Stromal cell of bone marrow (primary cell): ENCODE measurements at places on chromosomes 1 and 21.

DNA sequence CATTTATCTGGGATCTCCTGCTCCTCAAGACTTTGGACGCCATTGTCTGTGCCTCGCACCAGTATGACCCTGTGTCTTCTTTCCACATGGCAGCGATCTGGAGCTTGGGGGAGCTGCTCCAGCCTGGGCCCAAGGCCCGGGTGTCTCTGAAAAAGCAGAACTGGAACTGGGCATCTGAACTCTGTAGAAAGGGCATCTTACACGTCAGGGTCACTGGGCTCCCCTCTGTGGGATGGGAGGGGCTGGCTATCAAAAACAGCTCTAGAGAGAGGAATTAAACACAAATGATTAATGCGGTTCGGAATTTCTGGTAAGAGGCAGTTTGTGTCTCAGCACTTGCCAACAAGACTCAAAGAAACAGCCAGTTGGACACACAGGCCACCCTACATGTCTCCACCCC, 16.1 kb downstream of the FCRL1 start:
- DNase-seq = no peak

DNA sequence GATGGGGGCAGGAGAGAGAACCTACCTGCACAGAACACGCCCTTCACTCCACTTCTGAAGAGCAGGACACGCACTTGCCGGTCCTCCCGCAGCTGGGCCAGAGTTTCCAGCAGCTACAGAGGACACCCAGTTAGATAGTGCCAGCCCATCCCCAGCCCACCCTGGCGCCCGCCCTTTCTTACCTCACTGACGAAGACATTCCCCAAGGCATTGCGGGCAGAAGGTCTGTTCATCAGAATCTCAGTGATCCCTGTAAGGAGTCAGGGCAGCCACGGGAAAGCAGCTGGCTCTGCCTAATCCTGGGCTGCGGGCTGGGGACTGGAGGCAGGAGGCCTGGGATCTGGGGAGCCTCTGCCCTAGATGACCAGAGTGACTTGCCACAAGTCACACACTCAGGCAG, 10.0 kb downstream of the ECHDC2 start:
- no peak for DNase-seq

DNA sequence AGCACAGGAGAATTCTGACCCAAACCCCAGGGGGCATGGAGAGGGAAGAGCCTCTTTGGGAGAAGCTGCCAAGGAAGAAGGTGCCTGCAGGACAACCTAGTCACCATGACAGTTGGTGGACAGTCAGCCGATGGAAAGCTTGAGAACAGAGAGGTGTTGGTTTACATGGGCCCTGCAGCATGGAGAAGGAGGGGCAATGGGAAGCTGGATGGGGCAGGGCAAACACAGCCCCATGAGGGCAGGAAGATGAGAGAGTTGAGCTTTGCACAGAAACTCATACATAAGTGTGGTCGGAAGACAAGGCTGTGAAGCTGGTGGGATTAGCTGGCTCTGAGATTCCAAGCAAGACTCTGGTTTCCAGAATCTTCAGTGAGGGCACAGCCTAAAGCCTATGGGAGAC, 6.6 kb upstream of the SLC5A9 start:
- no peak for DNase-seq

DNA sequence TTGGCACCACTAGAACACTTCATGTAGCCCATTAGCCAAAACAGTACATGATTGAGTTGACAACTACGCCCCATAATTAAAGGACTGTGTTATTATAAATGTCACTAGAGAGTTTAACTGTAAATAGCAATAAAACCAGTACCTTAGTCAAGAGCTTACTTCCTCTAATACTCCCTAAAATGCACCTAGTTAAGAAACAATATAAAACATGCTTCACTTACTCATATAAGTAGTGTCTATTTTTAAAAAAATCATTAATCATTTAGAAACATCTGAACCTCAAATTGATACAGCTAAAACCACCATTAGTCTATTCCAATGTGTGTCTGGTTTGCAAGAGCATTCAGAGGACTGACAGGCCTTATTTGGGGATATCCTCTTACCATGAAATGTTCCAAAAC, 25.3 kb downstream of the PTP4A2 start:
- DNase-seq = no peak

DNA sequence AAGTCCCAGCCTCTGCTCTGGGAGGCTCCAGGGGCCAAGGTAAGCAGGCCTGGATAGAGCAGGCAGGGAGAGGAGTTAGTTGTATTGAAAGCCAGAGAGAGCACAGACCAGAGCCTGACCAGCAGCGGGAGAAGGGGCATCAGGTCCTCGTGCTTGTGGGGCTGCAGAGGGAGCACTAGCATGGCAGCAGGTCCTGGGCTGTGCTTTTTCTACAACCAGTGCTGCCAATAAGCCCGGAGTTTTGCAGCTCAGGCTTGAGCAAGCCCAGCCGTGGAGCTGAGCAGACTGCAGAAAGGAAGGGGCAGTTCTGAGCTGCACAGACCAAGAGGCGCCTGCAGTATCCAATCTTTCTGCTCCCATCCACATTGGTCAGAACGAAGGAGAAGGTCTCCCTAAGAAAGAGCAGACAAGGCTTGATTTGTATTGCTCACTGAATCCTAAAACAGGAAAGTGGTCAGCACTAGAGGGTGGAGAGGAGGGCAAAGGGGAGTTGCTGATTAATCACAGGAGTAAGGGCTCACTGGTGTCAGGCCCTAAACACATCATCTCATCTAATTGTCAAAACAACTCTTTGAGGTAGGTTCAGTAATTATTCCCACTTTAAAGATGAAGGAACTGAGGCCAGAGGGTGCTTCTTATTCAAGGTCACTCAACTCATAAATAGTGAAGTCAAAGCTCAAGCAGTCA, 2.7 kb downstream of the DENND2D start:
- DNase-seq = no peak

DNA sequence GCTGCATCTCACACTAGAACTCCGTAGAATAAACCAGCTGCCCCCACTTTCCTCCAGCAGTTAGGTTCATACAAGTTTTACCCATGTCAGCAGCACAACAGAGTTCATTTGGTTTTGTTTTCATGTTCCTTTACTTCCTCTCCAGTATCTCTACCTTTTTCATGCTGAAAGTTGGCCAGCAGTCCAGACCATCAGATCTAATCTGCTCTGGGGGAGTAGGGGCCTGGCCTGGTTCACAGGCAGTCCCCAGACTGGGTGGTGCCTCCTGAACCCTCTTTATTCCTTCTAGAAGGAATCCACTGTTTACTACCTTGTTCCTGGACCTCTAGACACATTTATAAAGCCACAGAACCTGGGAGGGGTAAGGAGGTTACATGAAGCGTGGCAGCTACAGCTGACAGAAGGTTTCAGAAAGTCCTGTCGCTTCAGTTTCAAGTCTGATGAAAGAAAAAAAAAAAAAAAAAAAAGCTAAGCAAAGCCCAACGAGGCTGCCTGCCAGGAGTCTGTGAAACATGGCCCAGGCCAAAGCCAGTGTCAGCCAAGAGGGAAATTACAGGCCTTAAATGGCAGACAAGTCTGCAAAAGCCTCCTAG, 184.6 kb upstream of the JUN start:
- peak; percentile 72 for DNase-seq

DNA sequence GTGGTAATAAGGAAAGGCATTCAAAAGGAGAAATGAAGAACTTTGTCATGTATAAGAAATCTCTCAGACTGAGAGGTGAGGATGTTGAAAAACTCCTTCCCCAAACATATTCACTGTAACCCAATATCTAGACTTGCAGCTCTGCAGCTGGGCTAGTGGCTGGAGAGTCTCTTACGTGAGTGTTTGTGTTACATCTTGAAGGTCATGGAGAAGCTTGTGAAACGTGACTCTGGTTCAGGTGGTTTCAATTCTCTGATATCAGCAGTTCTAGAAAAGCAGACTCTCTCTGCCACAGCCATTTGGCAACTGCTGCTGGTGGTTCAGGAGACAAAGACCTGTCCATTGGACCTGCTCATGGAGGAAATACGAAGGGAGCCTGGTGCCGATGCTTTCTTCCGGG, 55.0 kb upstream of the EPHA8 start:
- no peak for DNase-seq

- no peak for DNase-seq
These were observed 51.9 kb upstream of the DMRTA2 start for GRCh38 chr1:50474859-50475809.

DNA sequence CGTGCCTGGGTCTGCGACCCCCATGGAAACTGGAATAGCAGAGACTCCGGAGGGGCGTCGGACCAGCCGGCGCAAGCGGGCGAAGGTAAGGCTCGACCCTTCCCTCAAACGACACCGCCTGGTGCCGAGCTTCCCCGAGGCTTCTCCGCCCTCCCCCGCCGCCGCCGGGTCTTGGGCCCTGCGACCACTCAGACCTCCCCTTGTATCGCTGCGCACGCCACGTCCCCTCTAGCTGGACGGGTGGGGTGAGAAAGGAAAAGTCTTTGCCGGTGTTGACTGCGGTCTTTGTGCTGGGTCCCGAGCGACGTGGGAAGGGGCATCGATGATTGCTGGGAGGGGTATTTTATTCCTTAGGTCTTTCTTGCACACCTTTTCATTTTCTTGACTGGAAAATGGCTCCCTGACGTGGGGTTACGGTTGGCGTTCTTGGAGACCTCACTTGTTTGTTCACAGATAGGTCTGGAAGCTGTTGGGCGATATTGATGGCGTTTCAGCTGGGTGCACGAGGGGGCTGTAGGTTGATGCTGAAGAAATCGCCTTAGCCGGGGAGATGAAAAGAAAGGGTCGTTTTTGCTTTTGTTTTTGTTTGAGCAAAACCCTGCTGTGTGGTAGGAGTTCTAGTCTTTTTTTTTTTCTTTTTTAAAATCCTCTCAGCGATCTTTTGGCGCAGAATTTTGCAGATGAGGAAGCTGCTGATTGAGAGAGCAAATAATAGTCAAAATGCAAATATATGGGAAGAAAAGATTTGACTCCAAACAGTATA, 776 bp downstream of the KDM1A start:
- DNase-seq = no peak

DNA sequence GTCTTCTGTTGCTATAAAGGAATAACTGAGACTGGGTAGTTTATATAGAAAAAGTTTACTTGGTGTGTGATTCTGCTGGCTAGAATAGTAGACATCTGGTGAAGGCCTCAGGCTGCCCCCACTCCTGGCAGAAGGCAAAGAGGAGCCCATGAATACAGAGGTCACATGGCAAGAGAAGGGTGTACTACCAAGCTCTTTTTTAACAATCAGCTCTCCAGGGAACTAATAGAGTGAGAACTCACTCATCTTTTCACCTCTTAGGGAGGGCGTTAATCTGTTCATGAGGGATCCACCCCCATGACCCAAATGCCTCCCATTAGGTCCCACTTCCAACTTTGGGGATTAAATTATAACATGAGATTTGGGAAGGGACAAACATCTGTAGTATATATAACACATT, 9.3 kb downstream of the DTL start:
- no peak for DNase-seq

DNA sequence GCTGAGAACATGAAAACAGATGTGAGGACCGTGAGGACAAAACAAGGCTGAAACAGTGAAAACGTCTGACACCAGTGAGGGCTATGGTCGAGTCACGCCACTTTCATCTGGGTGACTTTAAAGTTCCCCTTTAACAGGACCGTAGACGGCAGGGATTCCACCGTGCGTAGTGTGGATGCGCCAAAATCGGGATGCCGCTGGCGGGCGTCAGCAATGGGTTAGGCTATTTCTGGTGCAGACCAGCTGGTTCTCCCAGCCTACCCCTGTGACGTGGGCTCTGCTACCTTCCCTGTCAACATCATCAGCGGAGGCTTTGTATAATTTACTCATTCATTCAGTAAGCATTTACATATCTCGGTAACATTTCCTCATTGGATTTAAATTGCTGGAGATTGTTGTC, 246.6 kb upstream of the AJAP1 start:
- DNase-seq = no peak

DNA sequence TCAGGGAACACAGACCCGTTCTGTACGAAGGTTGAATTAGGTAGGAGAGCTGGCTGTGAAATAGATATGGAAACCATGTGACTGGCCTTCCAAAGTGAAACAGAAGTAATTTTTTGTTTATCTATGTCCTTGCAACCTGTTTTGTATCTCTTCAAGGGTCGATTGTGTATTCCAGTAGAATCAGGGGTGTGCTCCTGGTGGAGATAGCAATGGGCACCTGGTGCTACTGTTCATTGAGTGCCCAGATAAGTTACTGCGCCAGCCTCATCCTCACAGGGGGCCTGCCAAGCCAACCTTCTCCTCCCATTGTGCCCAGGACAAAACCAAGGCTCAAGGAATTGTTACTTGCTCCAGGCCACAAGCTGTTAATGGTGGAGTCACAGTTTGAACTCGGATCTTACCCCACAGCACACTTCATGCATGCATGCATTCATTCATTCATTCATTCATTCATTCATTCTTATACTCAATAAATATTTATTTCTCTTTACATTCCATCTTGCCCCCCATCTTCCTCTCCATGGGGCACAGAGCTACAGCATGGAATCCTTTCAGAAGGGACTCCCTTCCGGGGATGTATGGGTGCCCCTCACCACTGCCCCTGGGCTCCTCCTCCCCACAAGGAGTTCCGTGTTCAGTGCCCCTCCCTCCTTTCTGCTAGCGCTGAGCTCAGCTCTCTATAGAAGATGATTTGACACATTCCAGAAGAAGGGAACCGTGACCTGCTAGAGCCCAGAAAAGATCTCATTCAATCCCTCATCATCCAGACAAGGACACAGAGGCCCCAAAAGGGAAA, 24.0 kb downstream of the ADORA1 start:
- no peak for DNase-seq

- no peak for DNase-seq
These were observed 8.8 kb downstream of the ATP5IF1 start for GRCh38 chr1:28244549-28245251.

DNA sequence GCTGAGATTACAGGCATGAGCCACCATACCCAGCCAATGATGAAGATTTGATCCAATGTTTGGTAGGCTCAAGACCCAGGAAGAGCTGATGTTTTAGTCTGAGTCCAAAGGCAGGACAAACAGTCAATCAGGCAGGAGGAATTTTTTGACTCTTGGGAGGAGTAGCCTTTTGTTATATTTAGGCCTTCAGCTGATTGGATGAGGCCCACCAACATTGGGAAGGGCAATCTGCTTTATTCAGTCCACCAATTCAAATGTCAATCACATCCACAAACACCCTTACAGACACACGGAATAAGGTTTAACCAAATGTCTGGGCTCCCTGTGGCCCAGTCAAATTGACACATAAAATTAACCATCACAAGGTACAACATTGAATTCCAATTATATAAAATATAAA, 61.9 kb upstream of the COX20 start:
- no peak for DNase-seq

DNA sequence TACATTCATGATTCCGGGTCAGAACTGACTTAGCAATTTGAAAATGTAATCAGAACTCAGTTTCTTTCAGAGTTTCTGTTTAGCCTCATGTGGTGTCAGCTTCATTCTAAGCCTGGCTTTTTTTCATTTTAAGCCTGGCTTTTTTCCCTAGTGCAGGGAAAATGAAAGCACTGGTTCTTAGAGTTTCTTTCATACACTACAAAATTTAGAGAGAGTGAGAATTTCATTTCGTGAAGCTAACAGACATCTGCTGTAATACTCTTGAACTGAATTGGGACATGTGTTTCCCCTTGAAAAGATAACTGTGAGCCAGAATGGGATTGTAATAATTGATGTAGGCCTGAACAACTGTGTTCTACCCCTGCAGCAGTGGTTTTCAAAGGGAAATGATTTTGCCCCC, 95.3 kb upstream of the KIAA0040 start:
- no peak for DNase-seq

GRCh38 chr1:11564237-11564636, 85.3 kb downstream of the DISP3 start:
- DNase-seq = no peak
